ENCODE measurements at places on chromosomes 6 and 20. TPM values are rescaled to one million over a fixed set of nuclear protein-coding genes. Genes with fewer than 3 reads are reported as not detected.

SLC26A8 gene
- not detected for total RNA-seq

SIRPA gene
- 27.8 TPM for total RNA-seq

FNDC1 gene
- total RNA-seq, result 0.08 TPM

SYNJ2 gene
- total RNA-seq, result 10.2 TPM

LY6G6D gene
- total RNA-seq, result not detected

LGSN gene
- not detected for total RNA-seq

KCNS1 gene
- total RNA-seq, result 0.91 TPM

TXLNB gene
- total RNA-seq, result not detected

MAS1 gene
- not detected for total RNA-seq

C6orf58 gene
- total RNA-seq, result not detected

ANKRD6 gene
- 4.7 TPM for total RNA-seq

BCKDHB gene
- total RNA-seq, result 9.8 TPM

THBD gene
- total RNA-seq, result 30.9 TPM

CLPSL2 gene
- total RNA-seq, result not detected

ID4 gene
- 0.23 TPM for total RNA-seq

THEMIS gene
- total RNA-seq, result not detected

All from hair follicular keratinocyte (primary cell).